ENCODE measurements at places on chromosomes 13 and 19.

- no peak for DNase-seq
Observed at GRCh38 chr13:25783601-25784024, 268.2 kb downstream of the SHISA2 start.

DNA sequence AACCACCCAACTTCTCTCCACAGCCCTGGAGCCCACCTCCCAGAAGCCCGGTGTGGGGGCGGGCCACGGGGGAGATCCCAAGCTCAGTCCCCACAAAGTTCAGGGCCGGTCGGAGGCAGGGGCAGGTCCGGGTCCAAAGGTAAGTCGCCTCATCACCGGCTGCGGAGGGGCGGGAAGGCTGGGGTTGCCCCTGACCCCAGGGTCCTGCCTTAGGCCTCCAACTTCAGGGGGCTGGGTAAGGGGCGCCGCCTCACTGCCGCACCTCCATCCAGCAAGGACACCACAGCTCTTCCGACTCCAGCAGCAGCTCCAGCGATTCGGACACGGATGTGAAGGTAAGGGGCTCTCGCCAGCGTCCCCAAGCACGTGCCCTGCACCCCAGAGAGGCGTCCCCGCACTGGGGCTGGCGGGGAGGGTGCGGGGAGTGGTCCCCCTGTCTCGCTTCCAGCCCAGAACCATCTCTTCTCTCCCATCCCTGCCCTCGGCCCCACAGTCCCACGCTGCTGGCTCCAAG lies 358 bp downstream of the C19orf33 start:
- DNase-seq: no peak

DNA sequence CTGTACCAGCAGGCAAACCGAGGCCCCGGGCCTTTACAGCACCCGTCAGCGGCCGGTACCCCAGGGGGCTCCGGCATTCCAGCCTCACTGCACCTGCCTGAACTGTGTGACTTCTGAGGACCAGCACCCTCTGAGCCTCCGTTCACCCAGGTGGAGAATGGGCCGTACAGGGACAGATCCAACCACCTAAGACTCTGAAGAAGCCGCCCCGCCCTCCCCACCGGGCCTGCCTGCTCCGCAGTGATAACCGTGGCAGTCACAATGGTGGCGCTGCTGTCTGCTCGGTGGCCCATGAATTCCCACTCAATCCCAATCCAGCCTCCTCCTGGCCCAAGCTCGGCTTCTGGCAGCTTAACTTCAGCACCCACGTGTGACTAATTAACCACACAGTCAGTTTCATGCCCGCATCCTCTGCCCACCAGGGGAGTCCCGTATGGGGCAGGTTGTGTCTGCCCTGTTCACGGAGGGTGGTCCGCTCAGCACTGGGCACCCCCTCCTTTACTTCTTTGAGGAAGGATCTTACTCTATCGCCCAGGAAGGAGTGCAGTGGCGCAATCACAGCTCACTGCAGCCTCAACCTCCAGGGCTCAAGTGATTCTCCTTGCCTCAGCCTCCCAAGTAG lies 3.4 kb downstream of the TCF3 start:
- no peak for DNase-seq

DNA sequence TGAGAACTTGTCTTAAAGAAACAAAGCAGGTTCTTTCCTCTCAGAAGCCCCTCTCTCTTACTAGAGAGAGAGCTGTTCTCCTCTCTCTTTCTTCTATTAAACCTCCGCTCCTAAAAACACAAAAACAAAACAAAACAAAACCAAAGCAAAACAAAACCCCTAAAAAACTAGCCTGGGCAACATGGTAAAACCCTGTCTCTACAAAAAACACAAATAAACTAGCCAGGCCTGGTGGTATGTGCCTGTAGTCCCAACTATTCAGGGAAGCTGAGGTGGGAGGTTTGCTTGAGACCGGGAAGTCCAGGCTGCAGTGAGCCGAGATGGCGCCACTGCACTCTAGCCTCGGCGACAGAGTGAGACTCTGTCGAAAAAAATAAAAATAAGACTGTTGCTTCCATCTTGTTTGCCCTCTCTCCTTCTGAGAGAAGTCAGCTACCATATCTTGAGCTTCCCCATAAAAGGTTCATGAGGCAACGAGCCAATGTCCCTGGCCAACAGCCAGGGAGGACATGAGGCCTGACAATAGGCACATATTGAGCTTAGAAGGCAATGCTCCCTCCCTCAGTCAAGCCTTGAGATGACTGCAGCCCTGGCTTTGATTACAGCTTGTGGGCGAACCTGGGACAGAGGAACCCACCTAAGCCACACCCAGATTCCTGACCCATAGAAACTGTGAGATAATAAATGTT lies 17.5 kb upstream of the FLT3 start:
- DNase-seq: no peak

GRCh38 chr13:30159446-30159839 lies 147.9 kb downstream of the KATNAL1 start:
- DNase-seq: no peak

DNA sequence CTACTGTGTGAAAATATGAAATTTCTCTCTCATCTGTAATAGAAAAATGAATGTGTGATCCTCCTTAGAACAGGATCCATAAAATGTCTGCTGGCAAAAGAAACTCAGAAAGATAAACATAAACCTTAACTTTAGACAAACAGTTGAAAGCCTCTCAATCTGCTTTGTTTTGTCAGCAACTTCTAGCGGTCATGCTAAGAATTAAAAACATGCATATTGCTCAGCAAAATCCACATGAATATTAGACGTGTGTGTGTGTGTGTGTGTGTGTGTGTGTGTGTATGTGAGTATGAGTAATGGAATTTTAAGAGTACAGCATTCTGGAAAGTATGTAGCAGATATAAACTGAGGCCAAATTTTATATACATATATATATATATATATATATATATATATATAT lies 1779.2 kb upstream of the MIR17HG start:
- DNase-seq: no peak

DNA sequence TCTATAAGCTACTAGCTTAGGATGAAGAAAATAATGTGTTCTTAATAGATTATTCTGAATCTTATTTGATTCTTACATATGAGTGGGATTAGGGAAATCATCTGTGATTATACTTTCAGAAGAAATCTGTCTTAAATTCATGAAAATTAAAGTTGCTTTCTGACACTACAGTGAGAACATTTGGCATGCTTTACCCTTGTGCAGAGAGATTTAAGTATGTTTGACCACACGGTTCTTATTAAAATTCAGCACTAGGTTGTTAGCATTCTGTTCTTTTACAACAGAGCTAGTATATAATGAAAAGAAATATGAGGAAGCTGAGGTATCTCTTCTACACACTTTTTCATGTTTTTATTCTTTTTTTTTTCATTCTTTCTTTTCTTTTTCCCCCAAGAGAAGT lies 2723.9 kb downstream of the PCDH9 start:
- DNase-seq: no peak

GRCh38 chr13:48902368-48902767 lies 73.3 kb upstream of the FNDC3A start:
- no peak for DNase-seq

- DNase-seq: no peak
Observed at GRCh38 chr13:90723381-90723780, 624.1 kb upstream of the MIR17HG start.

- DNase-seq: no peak
Observed at GRCh38 chr13:20719783-20720182, 16.3 kb downstream of the IL17D start.
